LHCN-M2 (cell line): ENCODE measurements at places on chromosomes 4 and X.

GRCh38 chr4:182809417-182810102 is 107.6 kb downstream of the DCTD start:
- DNase-seq = no peak

DNA sequence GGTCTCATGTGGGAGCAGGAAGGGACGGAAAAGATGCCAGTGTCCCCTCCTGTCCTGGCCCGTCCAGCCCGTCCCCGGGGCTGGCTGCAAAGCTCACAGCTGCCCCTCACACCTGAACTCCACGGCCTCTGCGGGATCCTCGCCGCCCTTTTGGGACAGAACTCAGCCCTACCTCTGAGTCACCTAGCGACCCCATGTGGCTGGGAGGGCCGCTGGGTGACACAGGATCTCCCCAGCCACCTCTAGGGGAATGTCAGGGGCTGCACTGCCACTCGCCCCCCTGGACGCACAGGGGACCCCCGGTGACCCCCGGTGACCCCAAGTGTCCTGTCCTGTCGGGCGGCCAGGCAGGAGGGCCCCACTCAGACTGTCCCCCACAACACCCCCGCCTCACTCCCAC is 748 bp downstream of the FAM9B start:
- no peak for DNase-seq

DNA sequence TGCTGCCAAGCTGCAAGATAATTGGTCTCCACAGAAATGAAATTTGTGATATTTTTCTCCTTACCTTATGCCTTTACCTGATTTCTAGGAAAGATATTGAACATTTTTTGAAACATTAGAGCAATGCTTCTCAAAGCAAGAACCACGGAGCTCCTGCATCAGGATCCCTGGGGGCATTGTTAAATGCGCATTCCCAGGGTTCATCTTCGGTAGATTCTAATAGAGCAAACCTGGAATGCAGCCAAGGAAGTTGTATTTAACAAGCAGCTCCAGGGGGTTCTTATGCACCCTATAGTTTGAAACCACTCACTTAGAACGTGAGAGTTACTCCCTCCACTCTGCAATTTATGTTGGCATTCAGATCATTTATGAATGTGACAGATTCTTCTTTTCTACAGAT is 126.2 kb downstream of the SLC39A8 start:
- DNase-seq = no peak

GRCh38 chr4:678331-679103 is 4.2 kb downstream of the MYL5 start:
- DNase-seq = no peak

DNA sequence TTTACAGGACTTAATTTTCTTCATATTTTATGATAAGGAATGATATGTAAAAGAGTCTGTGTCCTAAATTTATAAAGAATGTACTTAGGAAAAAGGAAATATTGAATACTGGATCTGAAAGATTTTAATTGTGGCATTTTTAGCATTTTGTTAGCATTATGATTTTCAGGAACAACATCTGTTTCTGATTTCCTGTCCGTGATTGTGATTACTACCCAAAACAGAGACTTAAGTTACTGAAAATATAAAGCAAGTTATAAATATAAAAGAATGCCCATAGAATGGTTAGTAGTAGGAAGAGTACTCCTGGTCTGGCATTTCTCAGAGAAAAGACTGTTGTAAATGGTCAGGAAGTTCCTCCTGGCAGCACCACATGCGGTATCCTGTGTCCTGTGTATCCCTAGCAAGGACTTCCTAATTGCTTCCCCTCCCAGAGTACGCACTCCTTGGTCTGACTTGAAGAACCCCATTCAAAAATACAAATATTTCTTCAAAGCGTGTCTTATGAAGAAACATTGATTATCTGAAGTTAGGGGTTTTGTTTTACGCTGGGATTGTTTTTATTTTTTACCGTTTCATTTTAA is 88.9 kb downstream of the RS1 start:
- no peak for DNase-seq

DNA sequence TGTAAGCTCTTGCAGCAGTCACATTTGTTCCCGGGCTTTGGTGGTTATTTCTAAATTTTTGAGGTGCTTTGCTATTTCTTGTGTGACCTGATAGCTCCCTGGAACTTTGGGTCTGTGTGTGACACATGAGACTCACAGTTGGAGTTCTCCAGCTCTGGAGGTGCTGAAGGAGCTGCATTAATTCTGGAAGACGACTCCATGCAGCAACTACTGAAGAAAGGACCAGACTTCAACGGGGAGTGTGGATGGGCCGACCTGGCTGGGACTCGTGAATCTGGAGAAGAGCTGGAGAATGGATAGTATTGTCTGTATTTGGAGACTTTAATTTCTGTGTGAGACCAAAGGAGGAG is 1.5 kb downstream of the MRFAP1 start:
- no peak for DNase-seq

DNA sequence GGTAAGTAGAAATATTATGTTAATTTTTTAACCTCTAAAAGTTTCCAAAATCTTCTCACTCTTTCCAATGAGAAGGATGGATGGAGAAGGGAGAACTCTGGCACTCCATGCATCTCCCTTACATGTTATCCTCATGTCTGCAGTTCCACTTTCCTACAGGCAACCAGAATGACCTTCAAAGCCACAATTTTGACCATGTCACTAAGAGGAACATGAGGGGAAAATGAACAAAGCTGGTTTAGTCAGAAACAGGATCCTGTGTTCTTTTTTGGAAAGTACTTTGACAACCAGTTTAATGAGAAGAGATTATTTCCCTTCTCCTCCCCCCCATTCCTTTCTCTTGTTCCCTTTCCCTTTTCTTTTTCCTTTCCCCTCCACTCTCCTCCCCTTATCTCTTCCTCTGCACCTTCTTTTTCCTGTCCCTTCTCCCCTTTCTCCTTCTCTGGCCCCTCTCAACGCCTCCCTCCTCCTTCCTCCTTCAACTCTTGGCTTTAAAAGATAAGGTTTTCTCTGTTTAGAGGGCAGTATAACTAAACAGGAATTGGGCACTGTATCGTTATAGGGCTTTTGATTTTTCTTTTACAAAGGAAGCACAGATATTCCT is 42.5 kb downstream of the DTHD1 start:
- DNase-seq = no peak

- no peak for DNase-seq
These were observed 2.9 kb downstream of the CPZ start for GRCh38 chr4:8595237-8596087.

GRCh38 chr4:184812651-184813181 is 13.1 kb downstream of the ACSL1 start:
- DNase-seq = peak; percentile 56

GRCh38 chrX:31506360-31506759 is 434.5 kb upstream of the FTHL17 start:
- no peak for DNase-seq

GRCh38 chr4:37546586-37546985 is 139.6 kb downstream of the RELL1 start:
- DNase-seq = no peak

GRCh38 chr4:146108756-146109155 is 66.8 kb upstream of the LSM6 start:
- DNase-seq = no peak

DNA sequence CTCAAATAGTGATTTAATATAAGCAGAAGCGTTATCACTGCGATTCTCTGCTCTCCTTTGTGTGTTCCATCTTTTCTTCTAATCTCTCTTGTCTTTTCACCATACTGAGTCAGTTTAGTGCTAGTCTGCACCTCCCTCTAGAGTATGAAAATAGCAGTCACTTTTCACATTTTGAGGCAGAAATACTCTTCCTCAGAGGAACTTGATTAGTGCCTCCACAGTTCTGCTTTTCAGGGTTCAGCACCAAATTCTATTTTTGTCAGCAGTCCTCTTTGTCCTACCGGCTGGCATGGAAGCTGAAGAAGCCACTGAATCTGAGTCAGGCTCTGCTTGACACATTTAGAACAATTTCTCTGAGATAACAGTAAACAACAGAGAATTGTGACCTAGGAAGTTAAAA is 49.7 kb upstream of the ANKRD17 start:
- peak; percentile 55 for DNase-seq

GRCh38 chrX:7647831-7648230 is 195.1 kb upstream of the VCX start:
- DNase-seq = no peak

- DNase-seq = peak; percentile 64
These were observed 18.2 kb downstream of the PRDM8 start for GRCh38 chr4:80215449-80216052.

DNA sequence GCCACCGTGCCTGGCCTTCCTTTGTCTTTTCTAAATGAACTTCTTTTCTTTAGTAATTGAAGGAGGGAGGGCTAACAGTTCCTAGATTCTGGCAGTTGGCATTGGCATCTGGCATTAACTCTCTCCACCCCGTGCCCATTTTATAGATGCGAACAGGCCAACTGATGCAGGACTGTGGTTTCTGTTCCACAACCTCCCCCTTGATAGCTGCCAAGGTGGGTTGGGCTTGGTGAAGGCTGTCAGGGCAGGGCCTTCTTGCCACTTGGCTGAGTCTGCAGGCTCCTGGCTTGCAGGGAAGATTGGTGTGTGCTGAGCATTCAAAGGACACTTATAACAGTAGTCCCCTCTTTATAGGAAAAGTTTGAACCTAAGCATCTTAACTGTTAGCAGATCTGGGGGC is 4.3 kb downstream of the SOWAHD start:
- peak; percentile 56 for DNase-seq

GRCh38 chrX:149837639-149838038 is 43.3 kb upstream of the MAGEA8 start:
- no peak for DNase-seq

- DNase-seq = no peak
These were observed 848.5 kb downstream of the RAB28 start for GRCh38 chr4:12635629-12636028.

DNA sequence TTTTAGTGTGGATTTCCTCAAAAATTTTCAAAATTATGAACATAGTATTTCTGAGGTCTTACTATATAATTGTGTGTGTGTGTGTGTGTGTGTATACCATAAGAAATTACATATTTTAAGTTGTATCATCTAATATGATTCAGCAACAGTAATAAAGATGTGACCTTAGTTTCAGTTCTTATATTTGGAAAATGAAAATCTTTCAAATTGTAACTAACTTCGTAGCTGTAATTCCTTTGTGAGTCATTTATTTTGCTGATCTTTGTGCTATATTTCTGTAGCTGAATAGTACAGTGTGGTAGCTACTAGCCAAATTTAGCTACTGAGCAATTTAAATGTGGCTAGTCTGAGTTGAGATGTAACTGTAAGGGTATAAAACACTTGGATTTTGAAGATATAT is 116.4 kb downstream of the RAP1GDS1 start:
- DNase-seq = peak; percentile 53

GRCh38 chrX:115229337-115230003 is 4.4 kb downstream of the LRCH2 start:
- DNase-seq = no peak

GRCh38 chrX:47311932-47312774 is 58.2 kb upstream of the ZNF157 start:
- DNase-seq = peak; percentile 44

DNA sequence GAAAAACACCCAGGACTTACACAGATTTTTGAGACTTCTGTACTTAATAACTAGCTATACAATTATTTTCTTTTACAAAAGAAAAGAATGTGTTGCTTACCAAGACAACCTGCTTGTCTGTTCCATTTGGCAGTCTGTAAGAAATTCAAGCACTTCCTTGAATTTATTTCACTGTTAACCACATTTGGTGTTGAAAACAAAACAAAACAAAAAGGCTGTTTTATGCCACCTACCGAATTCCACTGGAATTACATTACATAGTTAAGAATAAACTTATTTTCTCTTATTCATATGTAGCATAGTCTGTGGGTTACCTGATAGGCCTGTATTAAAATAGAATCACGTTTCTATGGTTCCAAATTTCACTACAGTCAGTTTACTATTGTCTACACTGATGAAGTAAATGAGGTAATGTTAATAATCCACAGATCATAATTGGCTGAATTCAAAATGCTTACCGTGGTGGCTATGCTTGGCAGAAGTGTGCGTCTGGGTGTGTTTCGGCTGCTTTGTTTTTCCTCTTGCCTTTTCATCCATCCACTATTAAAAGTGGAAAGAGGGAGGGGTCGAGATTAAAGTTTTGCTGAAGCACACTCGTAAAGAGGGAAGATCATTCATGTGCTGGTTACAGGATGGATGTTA is at the start of gene TLR1:
Gene TLR1, minus strand, starts transcription at position 138 of the 642 bp plus-strand sequence. CDS start 5,960 bp downstream, outside the sequence.
- peak; percentile 76 for DNase-seq

- no peak for DNase-seq
These were observed 1115.4 kb downstream of the STPG2 start for GRCh38 chr4:97027728-97028410.

GRCh38 chrX:113675278-113675677 is 834.6 kb upstream of the AMOT start:
- no peak for DNase-seq

DNA sequence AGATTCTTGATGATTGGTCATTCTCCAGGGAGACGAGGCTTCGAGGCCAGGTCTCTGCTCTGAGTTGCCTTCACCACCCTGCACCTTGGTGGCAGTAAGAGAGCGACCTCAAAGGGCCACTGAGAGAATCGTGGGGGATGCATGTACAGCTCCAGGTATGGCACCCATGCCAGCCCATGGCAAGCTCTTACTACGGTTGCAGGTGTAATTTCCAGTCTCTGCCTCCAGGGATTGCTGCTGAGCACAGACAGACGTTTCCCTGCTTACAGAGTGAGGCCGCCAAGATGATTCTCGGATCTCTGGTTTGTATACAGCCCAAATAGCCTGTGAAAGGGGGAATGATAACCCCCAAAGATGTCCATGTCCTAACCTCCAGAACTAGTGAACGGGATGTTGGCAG is 16.3 kb upstream of the DRD5 start:
- no peak for DNase-seq

DNA sequence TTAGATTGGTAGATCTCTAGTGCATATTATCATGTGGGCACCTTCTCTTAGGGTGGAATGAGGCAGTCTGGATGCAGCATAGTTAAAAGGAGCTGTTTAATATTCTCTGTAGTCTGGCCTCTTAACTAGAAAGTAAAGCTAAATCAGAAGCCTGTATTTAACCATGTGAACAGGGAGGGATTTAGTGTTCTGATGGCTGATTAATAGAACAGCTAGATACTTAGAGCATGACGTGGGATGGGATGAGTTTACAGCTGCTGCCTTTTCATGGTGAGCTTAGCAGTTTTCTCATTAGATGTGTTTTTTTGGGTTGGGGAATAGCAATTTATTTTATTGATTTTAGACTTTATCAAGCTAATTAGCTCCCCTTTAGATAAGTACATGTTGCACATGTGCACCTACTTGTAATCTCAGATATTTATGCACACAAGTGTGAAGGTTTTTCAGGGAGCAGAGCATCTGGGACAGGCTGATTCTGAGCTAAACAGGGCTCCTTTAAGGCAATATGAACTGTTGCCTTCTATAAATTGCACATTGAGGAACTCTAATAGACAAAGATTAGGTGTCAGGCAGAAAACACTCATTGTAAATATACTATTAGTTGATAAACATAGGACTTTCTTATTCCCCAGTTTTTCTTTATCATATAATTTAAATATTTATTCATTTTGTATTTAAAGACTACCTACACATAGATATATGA is 34.1 kb downstream of the YIPF6 start:
- peak; percentile 71 for DNase-seq
